ENCODE measurements at places on chromosomes 5 and 9.
A peak's percentile ranks its signal among the peaks of the same experiment; 100 is the strongest.

GRCh38 chr5:407801-408268 is 35.1 kb upstream of the EXOC3 start:
- no peak for DNase-seq

- DNase-seq, result no peak
Observed at GRCh38 chr5:73097740-73098139, 22.6 kb upstream of the TMEM171 start.

DNA sequence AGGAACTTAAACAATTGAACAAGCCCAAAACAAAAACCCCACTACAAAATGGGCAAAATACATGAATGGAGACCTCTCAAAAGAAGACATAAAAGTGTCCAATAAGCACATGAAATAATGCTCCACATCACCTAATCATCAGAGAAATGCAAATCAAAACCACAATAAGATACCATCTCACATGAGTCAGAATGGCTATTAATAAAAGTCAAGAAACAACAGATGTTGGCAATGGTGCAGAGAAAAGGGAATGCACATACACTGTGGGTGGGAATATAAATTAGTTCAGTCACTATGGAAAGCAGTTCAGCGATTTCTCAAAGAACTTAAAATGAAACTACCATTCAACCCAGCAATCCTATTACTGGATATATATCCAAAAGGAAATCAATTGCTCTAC is 337.4 kb upstream of the GRIA1 start:
- DNase-seq, result no peak

- no peak for DNase-seq
Observed at GRCh38 chr9:83109296-83109695, 46.4 kb upstream of the RASEF start.

GRCh38 chr9:12759761-12760160 is 15.1 kb upstream of the LURAP1L start:
- no peak for DNase-seq

DNA sequence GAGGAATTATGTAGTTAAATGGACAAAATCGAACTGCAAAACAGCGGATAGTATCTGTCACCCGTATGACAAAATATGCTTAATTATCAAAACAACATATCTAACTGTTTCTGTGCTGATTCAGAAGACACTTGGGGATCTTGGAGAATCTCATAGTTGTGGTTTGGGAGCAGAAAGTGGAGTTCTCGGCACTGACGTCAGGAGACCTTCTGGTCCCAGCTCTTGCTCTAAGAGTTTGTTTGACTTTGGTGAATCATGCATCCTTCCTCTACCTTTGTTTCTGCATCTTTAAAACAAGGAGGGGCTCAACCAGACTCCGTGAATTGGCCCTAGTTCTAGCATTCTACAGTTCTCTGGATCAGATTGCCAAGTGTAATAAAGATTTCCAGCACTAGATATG is 37.0 kb upstream of the TAF1L start:
- DNase-seq, result no peak

DNA sequence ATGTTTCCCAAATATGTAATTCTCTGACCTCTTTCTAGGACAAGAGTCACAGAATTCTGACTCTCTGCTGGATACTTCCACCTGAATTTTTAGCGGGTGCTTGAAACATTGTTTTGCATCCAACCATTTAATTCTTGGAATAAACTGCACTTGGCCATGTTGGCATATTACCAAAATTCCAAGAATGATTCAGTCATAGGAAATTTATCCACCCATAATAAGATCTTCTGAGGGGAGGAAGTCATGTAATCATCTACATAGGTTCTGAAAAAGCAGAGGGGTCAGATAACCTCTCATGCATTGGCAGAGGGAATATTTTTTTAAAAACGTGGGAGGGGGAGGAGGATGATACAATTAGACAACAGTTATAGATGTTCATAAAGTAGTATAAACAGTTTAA is 156.9 kb downstream of the PAM start:
- no peak for DNase-seq

- DNase-seq, result no peak
Observed at GRCh38 chr5:111439473-111440075, 72.8 kb downstream of the STARD4 start.

GRCh38 chr9:123445116-123445515 is 89.1 kb downstream of the CRB2 start:
- no peak for DNase-seq

- DNase-seq, result no peak
Observed at GRCh38 chr9:129586685-129587084, 34.2 kb downstream of the C9orf50 start.

- DNase-seq, result no peak
Observed at GRCh38 chr5:45622365-45622764, 73.8 kb downstream of the HCN1 start.

GRCh38 chr9:121979736-121980135 is 113.4 kb downstream of the TTLL11 start:
- DNase-seq, result no peak

DNA sequence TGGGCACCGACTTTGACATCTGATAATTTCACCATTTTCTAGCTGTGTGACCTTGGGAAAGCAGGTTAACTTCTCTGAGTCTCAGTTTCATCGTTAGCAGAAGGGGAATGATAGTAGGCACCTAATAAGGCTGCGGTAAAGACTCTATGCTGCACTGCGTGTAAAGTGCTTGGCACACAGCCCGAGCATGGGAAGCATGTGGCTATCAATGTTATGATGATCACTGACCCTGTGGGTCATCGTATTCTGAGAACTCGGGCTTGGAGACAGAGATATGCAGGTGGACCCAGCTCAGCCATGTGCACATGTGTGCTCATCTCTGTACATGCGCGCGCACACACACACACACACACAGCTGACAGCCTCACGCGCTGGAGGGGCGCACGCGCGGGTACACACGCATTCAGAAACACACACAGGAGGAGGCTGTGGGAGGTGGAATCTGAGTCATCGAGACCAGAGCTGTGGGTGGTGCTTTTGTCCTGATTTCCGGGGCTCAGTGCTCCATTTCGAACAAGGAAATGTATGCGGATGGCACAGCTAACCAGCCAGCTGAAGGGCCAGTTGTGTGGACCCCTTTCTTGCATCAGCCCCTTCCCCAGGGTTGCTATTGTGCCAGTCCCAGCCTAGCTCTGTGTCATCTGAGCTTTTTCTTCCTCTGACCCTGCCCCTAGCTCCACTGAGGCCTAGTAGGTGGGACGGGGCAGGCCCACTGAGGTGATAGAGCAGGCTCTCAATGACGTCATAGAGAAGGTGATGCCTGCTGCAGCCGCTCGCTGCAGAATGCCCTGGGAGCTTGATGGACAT is 11.1 kb upstream of the ARAP3 start:
- no peak for DNase-seq

DNA sequence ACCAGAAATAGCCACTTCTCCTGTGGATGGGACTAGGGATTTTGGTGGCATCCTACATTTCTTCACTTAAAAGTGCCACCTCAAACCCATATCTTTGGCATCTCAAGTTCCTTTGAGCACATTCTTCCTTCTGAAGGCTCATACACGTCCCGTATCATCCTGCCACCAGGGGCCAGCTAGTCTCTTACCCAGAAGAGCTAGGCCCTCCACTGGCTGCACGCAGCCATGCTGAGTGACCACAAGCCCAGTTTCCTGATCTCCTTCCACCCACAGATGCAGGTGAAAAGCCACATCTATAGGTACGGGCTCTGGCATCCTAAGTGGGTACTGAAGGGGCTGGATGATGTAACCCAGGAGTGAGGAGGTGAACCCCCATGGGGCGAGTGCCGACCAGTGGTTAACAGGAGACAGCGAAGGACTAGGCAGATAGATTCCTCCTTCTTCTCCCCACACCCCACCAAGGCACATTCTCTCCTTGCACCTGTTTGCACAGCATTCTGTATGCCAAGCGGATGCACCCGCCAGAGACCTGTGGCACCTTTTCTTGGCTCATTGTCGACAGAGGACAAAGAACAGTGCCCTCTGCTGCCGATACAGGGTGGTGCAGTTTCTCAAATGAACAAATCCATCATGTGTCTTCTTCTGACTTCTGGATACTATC is 14.4 kb upstream of the SCGB3A1 start:
- peak; percentile 86 for DNase-seq

GRCh38 chr5:131589510-131590348 is 45.3 kb downstream of the RAPGEF6 start:
- DNase-seq, result peak; percentile 56

GRCh38 chr9:93812410-93812668 is 142.8 kb downstream of the BARX1 start:
- no peak for DNase-seq

DNA sequence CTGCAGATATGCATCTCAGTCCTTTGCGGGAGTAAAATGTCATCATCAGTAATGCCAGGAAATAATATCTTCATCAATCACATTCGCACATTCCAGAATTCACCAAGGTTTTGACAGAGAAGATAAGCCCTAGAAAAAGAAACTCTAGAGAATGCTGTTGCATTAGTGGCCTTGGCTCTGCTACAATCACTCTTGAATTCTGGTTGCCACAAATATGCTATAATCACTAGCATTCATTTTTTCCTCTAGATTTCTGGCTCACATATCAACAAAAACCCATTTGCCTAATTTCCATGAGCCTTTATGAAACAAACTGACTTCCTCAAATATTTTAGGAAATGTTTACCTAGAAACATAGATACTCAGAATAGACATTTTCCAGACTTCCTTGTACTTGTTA is 653.4 kb downstream of the ANXA1 start:
- DNase-seq, result no peak

- no peak for DNase-seq
Observed at GRCh38 chr9:4665357-4665756, 923 bp downstream of the SPATA6L start.

GRCh38 chr5:174305241-174305681 is 259.8 kb downstream of the NSG2 start:
- no peak for DNase-seq

All from H1 (cell line).